ENCODE measurements at places on chromosomes 1 and 21. TPM values are rescaled to one million over a fixed set of nuclear protein-coding genes. Genes with fewer than 3 reads are reported as not detected.

DNA sequence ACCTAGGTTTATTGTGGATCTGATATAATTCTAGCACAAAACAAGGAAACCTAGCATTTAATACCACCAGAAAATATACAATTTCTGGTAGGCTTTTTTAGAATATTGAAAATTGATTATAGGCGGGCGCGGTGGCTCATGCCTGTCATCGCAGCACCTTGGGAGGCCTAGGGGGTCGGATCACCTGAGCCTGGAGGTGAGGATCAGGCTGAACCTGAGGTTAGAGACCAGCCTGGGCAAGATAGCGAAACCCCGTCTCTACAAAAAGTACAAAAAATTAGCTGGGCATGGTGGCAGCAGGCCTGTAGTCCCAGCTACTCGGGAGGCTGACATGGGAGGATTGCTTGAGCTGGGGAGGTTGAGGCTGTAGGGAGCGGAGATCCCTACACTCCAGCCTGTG, 948 bp upstream of the COP1 start:
- no peak for DNase-seq

Gene CACNA1E
- not detected for polyA plus RNA-seq

DNA sequence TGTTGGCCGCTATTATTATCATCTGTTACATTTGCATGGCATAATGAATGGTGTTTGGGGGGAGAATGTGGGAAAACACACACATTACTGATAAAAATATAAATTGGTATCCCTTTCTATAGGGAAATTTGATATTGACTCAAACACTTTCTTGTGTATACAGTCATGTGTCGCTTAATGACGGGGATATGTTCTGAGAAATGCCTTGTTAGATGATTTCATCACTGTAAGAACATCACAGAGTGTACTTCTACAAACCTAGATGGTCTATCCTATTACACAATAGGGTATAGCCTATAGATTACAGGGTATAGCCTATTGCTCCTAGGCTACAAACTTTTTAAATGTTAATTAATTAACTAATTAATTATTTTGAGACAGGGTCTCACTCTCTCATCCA, 67.2 kb upstream of the B3GALNT2 start:
- no peak for DNase-seq

Gene ATP1A4
- polyA plus RNA-seq: not detected

DNA sequence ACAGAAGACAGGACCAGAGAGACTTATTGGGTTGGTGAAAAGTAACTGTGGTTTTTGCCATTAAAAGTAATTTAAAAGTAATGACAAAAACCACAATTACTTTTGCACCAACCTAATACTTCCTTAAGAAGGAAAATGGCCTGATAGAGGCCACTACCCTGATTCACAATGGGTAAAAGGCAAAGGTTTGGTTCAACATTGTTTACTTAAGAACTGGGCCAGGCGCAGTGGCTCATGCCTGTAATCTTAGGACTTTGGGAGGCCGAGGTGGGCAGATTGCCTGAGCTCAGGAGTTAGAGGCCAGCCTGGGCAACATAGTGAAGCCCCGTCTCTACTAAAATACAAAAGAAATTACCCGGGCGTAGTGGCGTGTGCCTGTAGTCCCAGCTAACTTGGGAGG, 48.2 kb upstream of the RCOR3 start:
- DNase-seq: no peak

Measured in CD4-positive, CD25-positive, alpha-beta regulatory T cell (primary cell).